Adipocyte (in vitro differentiated cells): ENCODE measurements at places on chromosomes 7 and 10.
A peak's percentile ranks its signal among the peaks of the same experiment; 100 is the strongest.

DNA sequence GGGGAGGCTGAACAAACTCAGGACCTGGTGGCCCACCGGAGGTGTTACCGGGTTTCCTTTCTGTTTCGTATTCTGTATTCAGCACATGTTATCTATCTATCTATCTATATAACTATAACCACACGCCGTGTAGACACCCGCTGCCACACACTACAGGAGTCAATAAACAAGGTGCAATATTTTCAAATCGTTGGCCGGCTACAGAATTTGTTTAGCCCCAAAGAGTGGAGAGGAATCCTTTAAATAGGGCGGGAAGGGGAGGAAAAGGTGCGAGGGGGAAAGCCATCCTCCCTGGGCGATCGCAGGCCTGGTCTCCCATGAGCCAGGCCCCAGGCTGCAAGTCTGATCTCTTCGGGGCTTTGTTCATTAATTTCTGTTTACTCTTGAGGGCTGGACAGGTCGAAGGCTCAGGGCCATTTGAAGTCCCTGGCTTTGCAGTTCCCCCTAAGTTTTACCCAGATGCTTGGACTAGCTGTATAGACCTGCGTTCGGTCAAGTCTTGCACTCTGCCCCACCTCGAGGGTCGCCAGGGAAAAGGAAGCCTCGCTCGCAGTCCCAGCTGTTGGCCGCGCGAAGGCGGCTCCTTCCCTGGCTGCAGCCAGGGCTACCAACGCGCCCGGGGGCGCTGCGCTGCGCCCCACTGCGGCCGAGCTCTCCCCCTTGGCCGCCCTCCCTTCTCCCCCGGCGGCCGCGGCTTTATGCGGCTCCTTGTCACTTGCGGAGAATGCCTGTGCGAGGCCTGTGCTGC is 3.8 kb downstream of the NKX2-3 start:
- DNase-seq: no peak

DNA sequence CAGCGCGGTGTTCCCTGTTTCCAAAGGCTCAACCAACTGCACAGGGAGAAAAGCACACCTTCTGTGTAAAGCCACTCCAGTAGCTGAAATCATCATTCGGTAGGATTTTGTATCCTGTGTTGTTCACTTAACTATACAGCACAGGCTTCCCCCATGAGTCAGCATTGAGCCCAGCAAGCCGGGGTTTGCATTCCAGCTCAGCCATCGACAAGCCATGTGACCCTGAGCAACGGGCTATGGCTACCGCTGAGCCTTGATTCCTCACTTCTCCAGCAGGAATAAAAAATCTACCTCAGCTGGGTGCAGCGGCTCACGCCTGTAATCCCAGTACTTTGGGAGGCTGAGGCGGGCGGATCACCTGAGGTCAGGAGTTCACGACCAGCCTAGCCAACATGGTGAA is 44.1 kb upstream of the ATP6V0A4 start:
- peak; percentile 51 for DNase-seq

DNA sequence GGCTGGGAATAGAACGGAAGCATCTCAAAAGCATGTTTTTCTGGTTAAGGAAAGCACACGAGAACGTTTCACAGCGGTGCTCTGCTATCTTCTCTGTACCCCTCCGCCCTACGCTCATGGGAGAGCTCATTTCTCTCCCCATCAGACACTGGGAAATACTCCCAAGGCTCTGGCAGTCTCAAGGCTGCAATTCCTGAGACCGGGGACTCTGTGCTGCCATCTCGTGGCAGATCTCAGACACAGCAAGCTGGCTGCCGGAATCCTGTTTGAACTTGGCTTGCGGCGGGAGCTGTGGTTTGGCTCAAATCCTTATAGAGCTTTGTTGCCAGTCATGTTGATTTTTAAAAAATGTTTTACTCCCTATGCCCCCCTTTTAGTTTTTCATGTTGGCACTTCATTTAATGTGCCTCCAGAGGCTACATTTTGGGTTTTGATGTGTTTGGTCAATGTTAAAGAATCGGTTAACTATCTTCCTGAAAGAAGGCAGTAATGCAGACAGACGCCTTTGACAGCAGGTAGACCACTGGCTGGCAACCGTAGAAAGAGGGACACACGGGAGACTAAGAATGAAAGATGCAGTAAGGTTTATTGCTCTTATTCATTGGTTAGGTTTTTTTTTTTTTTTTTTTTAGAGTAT is 27.6 kb downstream of the BMPER start:
- DNase-seq: peak; percentile 89

DNA sequence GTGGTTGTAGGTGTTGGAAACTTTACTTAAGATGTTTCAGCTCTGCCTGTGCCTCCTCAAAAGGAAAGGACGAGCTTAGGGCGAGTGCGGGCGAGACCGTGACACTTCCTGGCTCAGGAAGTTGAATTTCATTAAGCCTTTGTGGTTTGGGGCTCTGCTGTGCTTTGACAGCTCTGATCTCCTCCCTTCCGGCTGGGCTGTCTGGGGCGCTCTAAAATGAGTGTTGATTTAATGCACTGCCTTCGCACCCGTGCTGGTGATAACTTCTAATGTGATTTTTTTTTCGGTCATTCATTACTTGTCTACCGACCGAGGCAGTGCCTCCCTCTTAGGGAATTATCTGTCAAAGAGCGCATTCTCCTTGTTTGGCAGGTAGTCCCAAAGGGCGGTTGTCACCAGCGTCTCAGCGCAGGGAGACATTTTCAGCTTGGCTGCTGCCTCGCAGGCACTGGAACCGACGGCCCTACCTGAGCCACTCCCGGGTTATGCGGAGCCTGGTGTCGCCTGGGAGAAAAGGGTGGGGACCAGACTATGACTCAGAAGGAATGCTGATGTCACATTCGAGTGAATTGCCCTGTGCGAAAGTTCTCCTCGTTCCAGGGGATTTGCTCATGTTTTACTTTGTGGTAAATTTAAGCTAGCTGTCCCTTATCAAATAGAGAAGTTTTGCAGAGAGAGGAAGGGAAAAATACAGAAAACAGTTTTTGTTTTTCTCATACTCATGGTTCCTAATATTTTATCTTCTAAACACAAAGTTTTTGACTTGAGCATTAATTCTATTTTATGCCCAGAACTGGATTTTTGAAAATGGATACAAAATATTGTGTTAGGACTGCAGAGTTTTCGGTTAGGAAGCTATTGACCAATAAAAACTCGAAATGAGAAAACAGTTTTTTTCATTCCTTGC is 920 bp downstream of the TES start:
- DNase-seq: peak; percentile 94

GRCh38 chr10:121098211-121098610 is 247.0 kb downstream of the WDR11 start:
- no peak for DNase-seq

DNA sequence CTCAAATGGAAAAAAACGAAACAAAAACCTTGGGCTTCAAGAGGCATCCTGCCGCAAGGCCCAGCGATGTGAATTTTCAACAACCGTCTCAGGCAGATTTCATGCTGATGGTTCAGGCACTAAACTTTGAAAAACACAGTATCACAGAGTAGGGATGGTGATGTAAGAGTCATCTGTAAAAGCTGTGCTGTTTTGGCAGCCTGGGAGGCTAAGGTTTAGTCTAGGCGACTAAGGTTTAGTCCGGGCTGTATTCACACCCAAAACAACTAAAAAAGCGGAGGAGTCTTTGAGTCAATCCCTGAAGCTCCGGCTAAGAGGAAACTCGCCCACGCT is 420 bp upstream of the MINPP1 start:
- DNase-seq: no peak

DNA sequence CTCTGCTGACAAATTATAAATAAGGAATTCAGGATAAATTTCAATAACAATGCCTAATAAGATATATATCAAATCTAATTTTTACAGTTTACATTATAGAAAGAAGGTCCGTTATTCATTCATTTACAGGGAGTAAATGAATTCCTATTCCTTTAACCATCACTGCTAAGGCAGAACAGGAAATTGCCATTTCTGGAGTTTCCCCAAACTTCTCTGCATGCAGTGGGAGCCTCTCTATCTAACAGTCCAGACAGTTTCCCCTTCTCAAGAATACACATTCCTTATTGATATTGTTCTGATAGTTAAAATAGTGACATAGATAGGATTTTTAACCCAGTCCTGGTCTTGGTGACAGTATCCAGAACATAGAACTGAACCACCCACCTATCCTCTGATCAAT is 24.3 kb downstream of the MKI67 start:
- no peak for DNase-seq

DNA sequence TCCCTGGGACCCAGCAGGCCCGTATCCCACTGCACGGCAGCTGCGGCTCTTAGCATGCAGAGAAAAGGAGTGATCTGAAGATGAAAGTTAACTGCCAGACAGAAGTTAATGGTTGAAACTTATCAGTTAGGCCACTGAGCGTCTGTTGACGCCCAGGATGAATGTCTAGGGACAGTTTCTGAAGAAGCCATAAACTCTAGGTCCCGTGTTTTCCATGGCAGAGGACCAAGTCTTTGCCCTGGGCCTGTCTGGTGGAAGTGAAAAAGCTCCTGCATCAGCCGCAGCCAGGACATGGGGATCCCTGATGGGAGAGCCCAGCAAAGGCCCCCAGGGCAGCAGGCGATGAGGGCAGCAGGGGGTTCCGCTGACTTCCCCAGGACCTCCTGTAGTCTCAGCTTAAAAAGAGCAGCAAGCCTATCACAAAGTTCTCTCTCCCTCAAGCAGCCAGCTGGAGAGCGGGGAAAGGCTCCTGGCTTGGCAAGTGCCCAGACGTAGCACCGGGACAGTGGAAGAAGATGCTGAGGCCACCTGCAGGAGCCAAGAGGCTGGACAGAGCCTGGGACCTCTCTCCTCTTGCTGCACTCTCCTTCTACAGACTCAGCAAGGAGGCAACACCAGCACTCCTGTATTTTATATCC is 79.6 kb downstream of the TNS3 start:
- DNase-seq: no peak

GRCh38 chr7:44122529-44122928 is 819 bp downstream of the POLD2 start:
- no peak for DNase-seq

DNA sequence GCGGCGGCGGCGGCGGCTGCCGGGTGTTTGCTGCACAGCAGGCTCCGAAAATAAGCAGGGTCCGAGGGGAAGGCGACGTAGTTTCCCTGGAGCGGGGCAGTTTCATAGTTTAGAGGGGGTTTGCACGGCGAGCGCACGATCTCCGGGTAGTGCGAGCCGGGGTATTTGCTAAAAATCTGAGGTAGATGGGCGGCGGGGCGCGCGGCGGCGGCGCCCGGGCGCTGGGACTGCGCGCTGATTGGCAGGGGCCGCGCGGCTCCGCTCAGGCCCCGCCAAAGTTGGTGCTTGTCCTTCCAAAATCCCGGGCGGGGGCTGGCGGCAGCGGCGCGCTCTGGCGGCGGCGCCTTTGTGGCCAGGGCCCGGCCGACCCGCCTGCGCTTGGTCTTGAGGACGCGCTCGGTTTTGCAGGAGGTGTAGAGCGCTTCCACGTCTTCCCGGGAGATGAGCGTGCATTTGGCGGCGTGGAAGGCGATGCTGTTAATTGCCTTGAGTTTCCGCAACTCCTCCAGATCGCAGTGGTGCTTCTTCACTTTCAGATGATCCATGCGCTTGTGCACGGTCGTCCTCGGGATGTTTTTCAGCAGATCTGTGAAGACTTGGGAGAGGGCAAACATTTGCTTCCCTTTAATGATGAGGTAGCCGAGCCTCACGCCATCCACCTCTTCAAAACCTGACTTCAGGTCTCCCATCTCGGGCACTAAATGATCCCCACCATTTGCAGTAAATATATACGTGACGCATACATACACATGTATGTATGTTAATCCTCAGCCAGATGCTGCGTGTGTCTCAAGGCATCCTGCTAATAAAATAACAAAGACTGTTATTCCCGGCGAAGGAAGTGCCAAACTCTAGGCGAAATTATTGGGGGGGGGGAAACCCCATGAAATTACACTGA is 8.1 kb downstream of the SKIDA1 start:
- DNase-seq: peak; percentile 83

DNA sequence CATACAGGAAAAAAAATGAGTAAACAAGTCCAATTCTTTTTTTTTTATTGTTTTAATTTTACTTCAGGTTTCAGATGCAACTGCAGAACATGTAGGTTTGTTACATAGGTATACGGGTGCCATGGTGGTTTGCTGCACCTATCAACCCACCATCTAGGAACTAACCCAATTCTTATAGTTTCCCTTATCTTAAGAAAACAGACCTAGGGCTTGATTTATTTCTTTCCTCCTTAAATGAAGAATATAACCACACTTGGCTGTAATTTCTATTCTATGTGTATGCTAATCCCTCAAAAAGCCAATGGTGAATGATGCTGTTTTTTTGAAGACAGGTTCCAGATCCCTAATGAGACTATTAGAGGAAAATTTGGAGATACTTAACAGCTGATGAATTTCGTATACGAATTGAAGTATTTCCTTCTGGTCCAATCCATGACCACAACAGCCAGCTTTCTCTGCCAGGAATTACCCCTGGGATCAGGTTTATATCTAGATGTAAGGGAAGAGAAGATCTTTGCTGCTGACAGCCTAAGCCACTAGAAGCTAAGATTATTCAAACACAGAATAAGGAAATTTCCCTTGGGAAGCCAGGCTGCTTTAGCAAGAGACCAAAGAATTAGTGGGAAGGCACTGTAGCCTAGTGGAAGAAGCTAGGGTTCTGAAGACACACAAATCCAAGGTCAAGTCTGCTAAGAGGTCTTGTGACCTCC is 115.8 kb downstream of the INHBA start:
- no peak for DNase-seq

DNA sequence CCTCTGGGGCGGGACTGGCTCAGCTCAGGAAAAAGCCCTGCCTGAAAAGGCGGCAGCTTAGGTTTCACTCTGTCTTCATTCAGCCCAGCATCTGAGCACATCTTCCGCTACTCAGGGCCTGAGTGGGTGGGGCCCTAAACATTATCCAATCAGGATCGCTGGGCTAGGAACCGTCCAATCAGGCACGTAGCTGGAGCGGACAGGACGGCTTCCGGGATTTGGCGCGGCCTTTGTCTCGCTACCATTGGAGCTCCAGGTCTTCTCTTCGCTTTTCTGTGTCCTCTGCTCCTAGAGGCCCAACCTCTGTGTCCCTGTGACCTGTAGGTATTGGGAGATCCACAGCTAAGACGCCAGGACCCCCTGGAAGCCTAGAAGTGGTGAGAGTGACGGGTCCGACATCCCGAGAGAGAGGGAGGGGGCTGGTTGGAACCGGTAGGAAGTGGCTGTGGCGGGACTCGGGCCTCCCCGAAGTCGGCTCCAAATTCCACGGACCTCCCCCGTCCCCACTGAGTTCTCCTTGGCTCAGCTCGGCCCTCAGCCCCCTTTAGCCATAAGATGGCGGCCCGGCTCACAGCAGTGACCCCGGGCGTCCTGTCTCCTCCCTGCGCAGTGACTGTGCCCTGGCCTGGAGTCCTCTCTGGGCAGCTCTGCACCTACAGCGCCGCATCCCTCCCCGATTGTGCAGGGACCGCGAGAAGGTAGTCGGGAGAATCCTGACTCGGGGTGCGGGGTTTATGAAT is 99.1 kb downstream of the ZNF680 start:
- peak; percentile 61 for DNase-seq
